ENCODE measurements at places on chromosomes 7 and 10. TPM values are rescaled to one million over a fixed set of nuclear protein-coding genes. Genes with fewer than 3 reads are reported as not detected.

- H3K36me3 ChIP-seq, result no peaks in the 10 kb centered on the region
- H3K4me3 ChIP-seq, result no peak overlapping the region
- H3K27me3 ChIP-seq, result no peaks in the 10 kb centered on the region
- H3K4me1 ChIP-seq, result no peaks in the 10 kb centered on the region
- peak; percentile 30 for DNase-seq
These were observed 39.6 kb downstream of the SORCS3 start for GRCh38 chr10:104680467-104681401.

GRCh38 chr7:78225534-78225933 lies 427.0 kb downstream of the PHTF2 start:
- H3K27ac ChIP-seq, result no peak overlapping the region
- no peaks in the 10 kb centered on the region for H3K27me3 ChIP-seq
- no peak overlapping the region for H3K4me3 ChIP-seq
- H3K4me1 ChIP-seq, result no peaks in the 10 kb centered on the region
- DNase-seq, result no peak
- no peaks in the 10 kb centered on the region for H3K36me3 ChIP-seq

EIF3B gene
- polyA plus RNA-seq, result 114 TPM

DNA sequence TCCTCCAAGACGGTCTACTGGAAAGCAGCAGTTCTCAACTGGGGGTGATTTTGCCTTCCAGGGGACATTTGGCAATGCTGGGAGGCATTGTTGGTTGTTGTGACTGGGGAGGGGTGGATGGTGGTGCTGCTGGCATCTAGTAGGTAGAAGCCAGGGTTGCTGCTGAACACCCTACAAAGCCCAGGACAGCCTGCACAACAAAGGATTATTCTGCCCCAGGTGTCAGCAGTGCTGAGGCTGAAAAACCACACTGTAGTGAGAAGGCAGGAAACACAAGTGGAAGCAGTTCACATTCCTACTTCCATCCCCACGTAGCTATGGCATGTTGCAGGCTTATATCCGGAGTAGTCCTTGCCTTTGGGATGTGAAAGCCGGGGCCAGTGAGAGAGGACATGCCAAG lies 86.9 kb downstream of the AOAH start:
- no peak overlapping the region for H3K27ac ChIP-seq
- no peaks in the 10 kb centered on the region for H3K27me3 ChIP-seq
- no peak for DNase-seq
- no peaks in the 10 kb centered on the region for H3K36me3 ChIP-seq
- H3K4me1 ChIP-seq, result peaks cover 13% of the 10 kb centered on the region
- no peak overlapping the region for H3K4me3 ChIP-seq

DNA sequence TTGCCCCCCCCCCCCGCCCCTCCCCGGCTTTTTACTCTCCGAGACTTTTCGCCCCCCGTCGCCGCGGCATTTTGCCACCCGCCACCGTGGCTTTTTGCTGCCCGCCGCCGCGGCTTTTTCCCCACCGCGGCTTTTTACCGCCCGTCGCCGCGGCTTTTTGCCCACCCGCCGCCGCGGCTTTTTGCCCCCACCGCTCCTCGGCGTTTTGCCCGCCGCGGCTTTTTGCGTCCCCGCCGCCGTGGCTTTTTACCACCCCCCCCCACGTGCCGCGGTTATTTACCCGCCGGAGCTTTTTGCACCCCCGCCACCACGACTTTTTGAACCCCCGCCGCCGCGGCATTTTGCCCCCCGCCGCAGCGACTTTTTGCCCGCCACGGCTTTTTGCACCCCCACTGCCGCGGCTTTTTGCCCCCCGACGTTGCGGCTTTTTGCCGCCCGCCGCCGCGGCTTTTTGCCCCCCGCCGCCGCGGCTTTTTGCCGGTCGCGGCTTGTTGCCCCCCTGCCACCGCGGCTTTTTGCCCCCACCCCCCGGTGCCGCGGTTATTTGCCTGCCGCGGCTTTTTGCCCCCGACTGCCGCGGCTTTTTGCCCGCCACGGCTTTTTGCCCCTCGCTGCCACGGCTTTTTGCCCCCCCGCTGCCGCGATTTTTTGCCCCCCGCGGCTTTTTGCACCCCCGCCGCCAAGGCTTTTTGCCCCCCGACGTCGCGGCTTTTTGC lies 461.1 kb downstream of the ZNF33B start:
- peak; percentile 21 for DNase-seq
- no peak overlapping the region for H3K27ac ChIP-seq
- peak overlapping the region; percentile 26 for H3K4me3 ChIP-seq
- no peaks in the 10 kb centered on the region for H3K36me3 ChIP-seq
- peaks cover 5% of the 10 kb centered on the region for H3K27me3 ChIP-seq

PPP1R3A gene
- 0.01 TPM for polyA plus RNA-seq

PCLO gene
- 2.9 TPM for polyA plus RNA-seq

GRCh38 chr7:26284995-26285632 lies 6.5 kb upstream of the SNX10 start:
- H3K27ac ChIP-seq, result no peak overlapping the region
- peak; percentile 81 for DNase-seq
- H3K27me3 ChIP-seq, result no peaks in the 10 kb centered on the region
- no peak overlapping the region for H3K4me3 ChIP-seq
- H3K36me3 ChIP-seq, result no peaks in the 10 kb centered on the region

DNA sequence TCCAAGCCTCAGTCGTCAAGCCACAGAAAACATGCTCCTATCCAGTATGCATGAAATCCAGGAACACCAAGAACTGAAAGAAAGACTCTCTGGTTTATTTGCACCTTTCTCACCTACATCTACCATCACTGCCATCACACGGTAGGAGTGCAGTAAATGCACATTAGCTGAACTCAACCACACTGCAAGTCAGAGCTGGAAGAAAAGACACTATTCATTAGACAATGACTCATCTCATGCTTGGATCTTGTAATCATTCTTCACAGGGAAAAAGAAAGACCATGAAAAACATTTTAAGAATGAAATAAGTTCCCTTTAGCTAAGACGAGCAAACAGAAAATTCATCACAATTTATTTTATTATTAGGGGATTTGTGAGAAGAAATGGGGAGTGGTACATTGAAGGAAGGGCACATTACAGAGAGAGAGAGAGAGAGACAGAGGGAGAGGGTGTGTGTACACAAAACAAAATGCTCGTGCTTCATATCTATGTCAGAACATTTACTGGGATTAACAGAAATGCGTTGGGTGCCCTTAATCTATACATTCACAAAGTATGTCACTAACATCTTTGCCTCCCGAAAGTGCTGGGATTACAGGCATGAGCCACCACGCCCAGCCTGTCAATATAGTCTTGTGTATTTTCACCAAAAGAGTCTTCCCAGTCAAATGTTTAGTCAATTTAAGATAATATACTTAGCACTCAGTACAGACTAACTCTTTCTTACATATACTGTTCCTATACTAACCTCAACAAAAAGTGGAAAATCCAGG lies 324.9 kb downstream of the PARD3 start:
- no peak overlapping the region for H3K27ac ChIP-seq
- DNase-seq, result no peak
- no peaks in the 10 kb centered on the region for H3K27me3 ChIP-seq
- no peaks in the 10 kb centered on the region for H3K36me3 ChIP-seq
- H3K4me3 ChIP-seq, result no peak overlapping the region

DNA sequence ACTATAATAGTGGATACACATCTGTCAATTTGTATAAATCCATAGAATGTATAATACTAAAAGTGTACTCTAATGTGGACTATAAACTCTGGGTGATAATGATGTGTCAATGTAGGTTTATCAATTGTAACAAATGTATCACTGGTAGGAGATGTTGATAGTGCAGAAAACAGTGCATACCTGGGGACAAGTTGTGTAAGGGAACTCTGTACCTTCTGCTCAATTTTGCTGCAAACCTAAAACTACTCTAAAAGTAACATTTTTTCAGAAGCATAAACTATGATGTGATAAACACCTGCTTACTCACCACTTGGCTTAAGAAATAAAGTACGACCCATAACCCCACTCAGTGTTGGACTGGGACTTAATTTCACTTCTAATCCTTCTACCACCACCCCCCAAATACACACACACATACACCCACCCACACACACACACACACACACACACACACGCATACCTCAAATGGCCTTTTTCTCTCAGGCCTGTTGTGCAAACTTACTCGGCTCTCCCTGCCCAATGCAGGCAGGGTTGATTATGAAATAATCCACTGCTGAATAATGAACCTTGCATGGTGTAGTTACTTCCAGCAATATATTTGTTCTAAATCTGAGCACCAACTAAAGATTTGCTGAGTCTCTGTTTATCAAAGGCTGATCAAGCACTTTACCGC lies 154.1 kb upstream of the KMT2E start:
- H3K36me3 ChIP-seq, result no peaks in the 10 kb centered on the region
- no peak overlapping the region for H3K4me3 ChIP-seq
- no peaks in the 10 kb centered on the region for H3K27me3 ChIP-seq
- H3K4me1 ChIP-seq, result no peaks in the 10 kb centered on the region

PARD3 gene
- 16.3 TPM for polyA plus RNA-seq

- H3K27ac ChIP-seq, result no peak overlapping the region
- no peaks in the 10 kb centered on the region for H3K36me3 ChIP-seq
- DNase-seq, result no peak
- H3K4me1 ChIP-seq, result no peaks in the 10 kb centered on the region
- no peaks in the 10 kb centered on the region for H3K27me3 ChIP-seq
These were observed 109.1 kb downstream of the ELAPOR2 start for GRCh38 chr7:86950360-86950759.

- H3K27ac ChIP-seq, result no peak overlapping the region
- no peaks in the 10 kb centered on the region for H3K4me1 ChIP-seq
- no peak overlapping the region for H3K4me3 ChIP-seq
These were observed 17.6 kb downstream of the ZDHHC16 start for GRCh38 chr10:97463363-97464132.

DNA sequence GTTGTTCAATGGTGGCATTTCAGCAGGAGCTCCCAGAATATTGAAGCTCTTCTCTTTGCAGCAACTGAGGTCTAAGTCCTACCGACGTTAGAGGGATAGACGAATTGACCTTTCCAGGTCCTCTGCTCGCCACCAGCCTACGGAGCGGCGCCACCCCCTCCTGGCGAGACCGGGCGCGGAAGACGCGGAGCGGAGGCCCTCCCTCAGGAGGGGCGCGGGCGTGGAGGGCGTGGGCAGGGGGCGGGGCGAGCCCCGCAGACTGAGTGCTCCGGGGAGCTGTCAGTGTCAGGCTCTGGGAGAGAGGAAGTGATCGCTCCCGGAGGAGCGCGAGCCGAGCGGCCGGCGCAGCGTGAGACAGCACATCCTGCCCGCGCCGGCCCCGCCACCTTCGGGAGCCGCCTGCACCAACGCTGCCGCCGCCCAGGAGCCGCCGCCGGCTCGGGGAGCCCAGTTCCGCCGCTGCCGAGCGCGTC lies at the start of gene DYNC1I1:
DYNC1I1 (plus strand) TSS at position 257 of the 473 bp plus-strand sequence. CDS start 32,176 bp downstream, outside the sequence.
- H3K4me1 ChIP-seq, result peaks cover 2% of the 10 kb centered on the region
- no peak within 1 kb of the TSS for H3K27ac ChIP-seq
- peak; percentile 38 for DNase-seq
- peaks cover 22% of the 10 kb centered on the region for H3K27me3 ChIP-seq
- H3K36me3 ChIP-seq, result no peaks in the 10 kb centered on the region
